Lower leg skin (tissue), 4 donors: ENCODE measurements at places on chromosomes 12 and 14.

DNA sequence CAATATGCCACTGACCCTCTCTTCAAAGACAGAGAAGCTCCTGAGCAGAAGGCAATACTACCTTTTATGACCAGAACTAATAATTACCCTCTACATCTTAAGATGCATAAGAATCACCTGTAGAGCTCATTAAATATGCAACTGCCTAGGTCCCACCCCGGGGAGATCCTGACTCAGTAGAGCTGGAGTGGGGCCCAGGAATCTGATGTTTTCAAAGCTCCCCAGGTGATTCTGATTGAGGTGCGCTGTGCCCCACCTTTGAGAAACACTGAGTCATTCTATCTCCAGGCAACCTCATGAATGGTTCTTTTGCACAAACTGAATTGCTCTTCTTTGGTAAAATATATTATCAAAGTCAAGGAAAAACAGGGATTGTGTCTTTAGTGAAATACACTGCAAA is 149.3 kb upstream of the BMP4 start:
- DNase-seq = peak; percentile 42

GRCh38 chr12:109178532-109178931 is 62.1 kb downstream of the ACACB start:
- DNase-seq = no peak

GRCh38 chr14:20866963-20867362 is 24.2 kb upstream of the RNASE3 start:
- no peak for DNase-seq

DNA sequence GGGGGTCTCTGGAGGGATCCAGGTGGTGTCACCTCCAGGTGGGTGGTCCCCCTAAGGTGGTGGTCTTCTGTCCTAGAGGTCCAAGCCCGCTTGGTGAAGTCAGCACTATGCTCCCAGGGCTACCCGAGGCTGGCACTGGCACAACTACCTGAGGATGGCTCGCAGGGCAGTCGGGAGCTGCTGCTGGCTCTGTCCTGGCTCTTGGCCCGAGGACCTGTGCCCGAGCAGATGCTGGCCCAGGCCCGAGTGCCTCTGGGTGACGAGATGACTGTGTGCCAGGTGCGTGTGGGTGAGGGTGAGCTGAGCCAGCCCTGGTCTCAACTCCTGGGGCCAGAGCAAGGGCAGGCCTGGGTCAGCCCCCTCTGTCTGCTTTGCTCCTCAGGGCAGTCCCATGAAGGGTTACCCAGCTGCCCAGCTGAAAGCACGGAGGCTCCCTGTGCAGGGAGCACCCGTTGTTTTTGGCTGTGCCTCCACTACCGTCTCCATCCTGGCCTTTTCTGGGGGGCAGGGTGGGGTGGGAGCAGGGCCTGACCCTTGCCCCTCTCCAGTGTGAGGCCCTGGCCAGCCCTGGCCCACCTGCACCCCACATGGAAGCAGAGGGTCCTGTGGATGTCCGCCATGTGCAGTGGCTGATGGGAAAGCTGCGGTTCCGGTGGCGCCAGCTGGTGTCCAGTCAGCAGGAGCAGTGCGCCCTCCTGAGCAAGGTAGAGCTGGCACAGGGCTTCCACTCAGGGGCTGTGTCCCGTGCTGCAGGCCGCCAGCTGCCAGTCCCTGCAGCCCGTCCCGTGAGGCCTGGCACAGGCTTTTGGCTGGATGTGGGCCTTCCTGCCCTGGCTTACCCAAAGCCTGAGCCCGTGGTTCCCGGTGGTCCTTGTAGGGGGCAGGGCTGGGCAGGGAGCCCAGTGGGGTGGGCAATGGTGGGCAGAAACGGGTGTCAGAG is 1.3 kb downstream of the TEDC1 start:
- peak; percentile 43 for DNase-seq

DNA sequence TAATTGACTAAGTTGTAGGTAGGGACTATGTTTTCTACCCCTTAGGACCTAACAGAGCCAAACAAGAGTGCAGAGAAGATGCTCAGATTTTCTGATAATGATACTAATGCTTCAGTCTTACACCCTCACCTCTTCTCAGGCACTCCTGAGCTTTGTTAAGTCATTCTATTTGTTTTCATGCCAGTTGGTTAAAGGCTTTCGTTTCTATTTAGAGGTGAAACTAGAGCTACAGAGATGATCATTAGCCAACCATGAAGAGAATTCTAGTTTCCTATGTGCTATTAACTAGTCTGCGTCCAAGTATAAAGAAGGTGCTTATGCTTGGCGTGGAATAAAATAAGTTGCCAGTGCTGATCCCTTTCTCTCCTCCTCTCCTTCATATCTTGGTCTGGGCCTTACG is 34.6 kb upstream of the PYGL start:
- no peak for DNase-seq

DNA sequence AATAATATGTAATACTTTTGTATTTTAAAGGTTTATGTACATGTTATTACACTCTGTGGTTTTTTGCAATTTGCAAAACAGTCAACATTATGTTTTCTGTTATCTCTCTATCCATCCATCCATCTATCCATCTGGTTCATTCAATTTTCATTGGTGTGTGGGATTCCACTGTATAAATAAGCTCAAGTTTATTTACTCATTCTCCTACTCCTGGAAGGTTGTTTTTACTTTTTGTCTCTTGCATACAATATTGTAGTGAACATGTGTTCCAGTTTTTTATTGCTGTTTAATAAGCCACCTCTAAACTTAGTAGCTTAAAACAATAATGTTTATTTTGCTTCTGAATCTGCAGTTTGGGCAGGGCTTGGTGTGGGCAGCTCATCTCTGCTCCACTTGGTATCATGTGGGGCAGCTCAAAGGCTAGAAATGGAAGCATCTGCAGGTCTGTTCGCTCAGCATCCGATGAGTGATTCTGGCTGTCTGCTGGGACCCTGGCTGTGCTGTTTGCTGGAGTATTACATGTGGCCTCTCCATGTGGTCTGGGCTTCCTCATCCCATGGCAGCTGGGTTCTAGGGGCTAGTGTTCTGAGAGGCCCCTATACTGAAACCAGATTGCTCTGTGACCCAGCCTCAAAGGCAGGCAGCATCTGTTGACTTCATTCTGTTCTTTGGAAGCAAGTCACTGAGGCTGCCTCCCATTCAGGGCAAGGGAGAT is 98.8 kb downstream of the SLC25A47 start:
- DNase-seq = no peak

DNA sequence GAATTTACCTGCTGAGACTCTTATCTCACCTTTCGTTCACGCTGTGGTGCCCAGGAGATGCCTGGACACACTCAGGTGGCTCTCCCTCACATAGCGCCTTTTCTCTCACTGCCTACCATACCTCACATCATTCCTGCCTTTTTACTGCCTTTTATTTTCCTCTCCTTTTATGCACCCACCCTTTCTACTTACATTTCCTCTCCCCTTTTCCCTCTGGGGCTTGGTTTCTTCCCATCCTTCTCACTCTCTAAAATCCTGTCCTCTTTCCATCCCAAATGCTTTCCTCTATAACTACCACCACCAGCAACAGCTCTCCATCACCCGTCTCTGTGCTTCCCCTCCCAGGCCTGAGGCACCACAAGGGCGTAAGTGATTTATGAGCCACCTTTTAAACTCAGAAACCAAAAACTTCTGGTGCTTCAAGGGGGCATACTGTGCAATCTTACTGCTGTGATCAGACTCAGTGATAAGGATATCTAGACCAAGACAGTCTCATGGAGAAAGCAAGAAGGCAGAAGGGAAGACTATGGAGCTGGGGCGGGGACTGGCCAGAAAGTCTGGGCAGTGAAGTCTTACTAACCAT is 32.7 kb upstream of the SMUG1 start:
- DNase-seq = no peak

DNA sequence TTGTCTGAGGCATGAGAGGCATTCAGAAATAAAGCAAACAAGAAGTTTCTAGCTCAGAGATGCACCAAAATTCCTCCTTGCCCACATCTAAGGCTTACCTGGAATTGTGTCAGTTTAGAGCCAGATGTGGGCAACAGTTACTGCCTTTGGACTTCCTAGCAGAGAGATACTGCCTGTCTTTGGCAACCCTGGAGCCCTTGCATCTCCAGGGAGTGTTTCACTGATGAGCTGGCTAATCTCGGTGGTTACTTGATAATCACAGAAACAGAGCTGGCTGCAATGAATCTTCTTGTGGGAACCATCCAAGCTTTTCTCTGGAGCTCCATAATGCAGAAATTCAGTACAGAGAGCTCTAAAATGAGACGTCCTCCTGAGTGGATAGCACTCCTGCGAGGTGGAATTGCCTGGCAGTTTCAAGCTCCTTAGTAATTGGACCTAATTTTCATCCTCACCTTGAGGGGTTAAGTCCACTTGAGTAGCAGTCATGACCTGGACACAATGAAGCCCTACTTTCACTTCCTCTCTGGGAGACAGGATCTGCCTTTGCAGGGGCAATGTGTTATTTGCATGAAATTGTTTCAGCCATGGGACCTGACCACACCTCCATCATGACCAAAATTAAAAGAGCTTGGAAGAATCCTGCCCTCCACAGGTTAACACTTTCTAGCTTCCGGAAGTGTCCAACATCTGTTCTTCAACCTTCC is 108.8 kb upstream of the ARHGAP5 start:
- DNase-seq = no peak

DNA sequence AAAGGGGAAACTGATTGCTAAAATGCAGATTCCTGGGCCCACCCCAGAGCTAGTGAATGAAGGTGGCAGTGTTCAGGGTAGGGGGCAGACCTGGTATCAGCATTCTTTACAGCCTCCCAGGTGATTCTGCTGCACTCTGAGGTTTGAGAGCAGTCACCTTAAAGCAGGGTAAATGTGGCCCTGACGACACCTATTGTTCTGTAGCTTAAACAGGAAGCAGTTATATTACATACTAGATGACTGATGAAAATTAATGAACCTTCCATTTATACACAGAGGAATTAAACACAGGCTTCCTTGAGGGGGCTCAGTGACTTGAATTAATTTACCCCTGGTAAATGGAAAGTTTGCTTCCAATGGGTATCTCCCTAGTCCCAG is 25.3 kb downstream of the NUAK1 start:
- no peak for DNase-seq

DNA sequence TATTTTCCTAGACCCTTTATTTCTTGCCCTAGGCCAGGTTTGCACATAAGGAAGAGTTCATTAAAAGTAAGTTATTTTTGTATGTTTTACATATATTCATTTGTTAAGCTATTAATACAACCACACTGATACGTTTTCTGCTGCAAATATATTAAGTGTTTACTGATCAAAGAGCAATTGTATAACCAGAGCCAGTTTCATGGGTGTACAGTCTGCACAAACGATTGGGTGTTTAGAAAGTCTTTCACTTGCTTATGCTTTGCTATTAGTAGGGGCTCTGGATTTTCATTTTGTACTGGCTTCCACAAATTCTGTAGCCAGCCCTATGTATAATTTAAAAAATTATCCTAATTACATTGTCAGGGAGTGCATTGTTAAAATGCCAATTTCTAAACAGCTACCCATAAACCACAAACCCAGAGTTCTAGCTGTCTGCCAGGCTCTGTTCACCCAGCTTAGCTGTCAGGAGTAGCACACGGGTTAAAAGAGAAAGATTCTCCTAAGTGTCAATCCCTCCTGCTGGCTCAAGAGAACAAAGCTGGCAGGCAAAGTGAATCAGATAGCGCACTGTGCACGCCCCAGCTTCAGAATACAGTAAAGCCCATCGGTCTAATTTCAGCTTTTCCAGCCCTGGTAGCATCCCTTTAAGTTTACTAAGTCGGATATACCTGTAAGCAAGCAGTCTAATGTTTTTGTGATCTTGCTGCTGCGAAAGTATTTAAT is 151.0 kb upstream of the LMO3 start:
- DNase-seq = no peak

- DNase-seq = no peak
Measured at GRCh38 chr12:24522736-24523135, 426.2 kb downstream of the BCAT1 start.

- no peak for DNase-seq
Measured at GRCh38 chr14:70113211-70113610, 75.5 kb downstream of the SLC8A3 start.

GRCh38 chr14:46215801-46216200 is 435.8 kb downstream of the RPL10L start:
- no peak for DNase-seq

DNA sequence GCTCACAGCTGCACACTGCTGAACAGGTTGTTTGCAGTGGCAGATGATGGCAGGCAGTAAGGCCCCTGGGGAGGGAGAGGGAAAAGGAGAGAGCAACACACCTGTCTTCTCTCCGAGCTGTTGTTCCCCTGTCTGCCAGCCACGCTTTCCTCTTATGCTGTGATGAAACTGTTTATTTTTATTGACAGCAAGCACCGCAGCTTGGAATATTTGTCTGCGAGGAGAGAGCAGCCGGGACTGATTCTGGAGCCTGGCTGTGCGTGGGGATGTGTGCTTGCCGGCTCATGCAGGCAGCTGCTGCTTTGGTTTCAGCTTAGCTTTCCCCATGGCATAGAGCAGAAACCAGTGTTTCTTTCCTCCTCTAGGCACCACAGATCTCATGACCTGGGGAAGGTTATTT is 58.7 kb upstream of the KCNA5 start:
- DNase-seq = peak; percentile 50
